ENCODE measurements at places on chromosomes 2 and 18.
A peak's percentile ranks its signal among the peaks of the same experiment; 100 is the strongest.

GRCh38 chr2:197857476-197858107 lies 53.2 kb downstream of the PLCL1 start:
- no peak for DNase-seq

DNA sequence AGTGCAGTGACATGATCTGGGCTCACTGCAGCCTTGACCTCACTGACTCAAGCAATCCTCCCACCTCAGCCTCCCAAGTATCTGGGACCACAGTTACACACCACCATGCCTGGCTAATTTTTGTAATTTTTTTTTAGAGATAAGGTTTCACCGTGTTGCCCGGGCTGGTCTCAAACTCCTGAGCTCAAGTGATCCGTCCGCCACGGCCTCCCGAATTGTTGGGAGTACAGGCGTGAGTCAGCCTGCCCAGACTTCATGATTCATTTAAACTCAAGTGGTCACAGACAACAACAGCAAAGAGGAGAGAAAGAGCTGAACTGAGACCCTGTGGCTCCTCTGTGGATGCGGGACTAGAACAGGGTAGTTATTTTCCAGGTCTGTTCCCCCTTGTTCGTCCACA lies 83.0 kb downstream of the TSHZ1 start:
- DNase-seq, result peak; percentile 47

- no peak for DNase-seq
Observed at GRCh38 chr2:241082341-241083090, 19.6 kb downstream of the MTERF4 start.

DNA sequence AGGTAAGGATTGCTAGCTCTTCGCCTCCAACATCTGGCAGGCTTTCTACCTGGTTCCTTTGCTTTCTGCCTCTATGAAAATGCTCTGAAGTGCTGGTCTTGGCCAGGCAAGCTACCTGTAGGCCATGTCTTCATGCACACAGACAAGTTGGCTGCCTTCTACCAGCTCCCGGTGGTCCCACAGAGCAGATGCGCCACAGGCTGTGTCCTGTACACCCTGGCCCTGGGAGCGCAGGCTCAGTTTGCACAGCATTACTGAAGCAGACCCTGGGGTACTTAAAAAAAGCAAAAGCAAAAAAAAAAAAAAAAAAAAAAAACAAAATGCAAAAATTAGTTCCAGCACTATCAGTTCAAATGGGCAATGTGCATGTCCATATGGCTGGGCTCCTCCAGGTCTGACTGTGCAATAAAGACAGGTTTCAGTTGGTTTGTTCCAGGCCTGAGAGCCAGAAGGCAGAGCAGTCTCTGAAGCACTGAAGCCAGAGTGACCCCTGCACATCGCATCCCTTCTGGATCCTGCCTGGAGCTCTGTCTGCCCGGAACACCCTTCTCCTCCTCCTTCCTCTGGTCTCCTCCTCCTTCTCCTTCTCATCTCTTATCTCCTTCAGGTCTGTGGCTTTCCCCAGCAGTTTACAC lies 288.0 kb upstream of the REV1 start:
- DNase-seq, result no peak

DNA sequence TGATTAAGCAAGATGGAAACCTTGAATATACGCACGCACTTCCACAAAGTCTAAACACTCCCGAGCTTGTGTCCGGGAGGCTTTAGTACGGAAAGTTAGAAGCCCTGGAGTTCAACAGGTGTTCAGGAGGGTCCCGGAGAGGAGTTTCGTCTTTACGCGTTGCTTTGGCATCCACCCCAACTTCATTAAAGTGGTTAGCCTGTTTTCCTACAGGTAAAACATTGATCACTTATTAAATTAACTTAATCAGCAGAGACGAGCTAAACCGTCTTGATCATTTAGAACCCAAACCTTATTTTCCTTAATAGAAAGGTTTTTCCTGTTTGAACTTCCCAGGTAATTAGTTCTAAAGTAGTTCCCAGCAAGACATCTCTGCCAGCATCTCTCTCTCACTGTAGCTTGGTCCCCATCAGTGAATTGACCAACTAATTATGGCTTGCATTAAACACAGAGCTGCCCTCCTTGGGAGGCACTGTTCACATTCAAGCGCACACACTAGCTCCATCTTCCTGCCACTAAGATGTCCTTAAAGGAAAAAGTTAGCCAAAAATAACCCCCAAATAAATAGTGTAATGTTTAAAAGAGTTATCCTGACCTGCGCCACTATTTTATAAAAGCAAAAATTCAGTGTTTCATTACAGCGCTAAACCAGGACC lies 1.4 kb downstream of the NPAS2 start:
- no peak for DNase-seq

DNA sequence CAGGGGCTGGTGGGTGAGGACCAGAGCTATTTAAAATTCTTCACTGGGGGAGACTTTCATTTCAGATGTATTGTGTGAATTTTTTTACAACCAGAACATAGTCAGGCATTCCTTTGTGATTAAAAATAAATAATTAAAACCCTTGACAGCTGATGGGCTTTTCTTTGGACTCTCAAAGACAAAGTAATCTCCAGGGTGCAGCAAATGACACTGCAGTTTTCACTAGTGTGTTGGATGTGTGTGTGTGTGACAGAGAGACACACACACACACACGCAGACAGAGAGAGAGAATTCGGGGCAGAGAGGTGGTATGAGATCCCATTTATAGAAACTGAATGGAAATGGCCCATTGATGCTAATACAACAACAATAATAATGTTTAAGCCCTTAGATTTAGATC lies 10.3 kb upstream of the GALNT14 start:
- DNase-seq, result no peak

Measured in ACHN (cell line).